CD4-positive, alpha-beta T cell treated with Interleukin-17A for 4 hours (primary cell): ENCODE measurements at places on chromosomes 5 and 9.

DNA sequence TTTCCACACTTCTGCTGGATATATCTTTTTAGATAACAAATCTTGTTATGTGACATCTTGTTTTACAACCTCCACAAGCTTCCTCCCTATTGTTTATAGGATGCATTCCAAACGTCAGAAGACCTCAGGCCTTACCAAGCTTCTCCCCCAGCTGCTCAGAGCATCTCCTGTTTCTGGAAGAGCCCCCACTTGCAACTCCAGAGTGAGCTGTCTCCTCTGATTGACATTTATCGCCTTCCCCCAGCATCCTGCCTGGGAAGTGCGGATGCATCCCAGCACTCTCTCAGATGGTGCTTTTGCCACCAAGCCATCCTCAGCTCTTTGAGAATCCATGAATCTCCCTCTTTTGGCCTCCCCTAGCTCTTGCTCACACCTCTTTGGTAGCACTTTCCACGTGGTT lies 123.5 kb downstream of the LRRC70 start:
- DNase-seq, result no peak

DNA sequence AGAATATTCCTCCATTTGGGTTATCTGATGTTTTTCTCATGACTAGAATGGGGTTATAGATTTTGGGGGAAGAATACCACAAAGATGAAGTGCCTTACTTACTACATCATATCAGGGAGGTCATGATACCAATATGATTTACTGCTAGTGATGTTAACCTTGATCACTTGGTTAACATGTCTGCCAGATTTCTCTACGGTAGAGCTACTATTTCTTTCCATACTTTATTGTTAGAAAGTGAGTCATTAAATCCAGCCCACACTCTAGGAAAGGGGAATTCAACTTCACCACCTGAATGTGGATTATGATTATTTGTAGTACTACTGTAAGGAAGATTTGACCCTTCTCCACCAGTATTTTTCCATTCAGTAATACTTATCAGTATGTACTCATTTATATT lies 64.7 kb downstream of the UBE2R2 start:
- DNase-seq, result no peak

- DNase-seq, result no peak
Observed at GRCh38 chr5:66821688-66822429, 225.7 kb downstream of the MAST4 start.

DNA sequence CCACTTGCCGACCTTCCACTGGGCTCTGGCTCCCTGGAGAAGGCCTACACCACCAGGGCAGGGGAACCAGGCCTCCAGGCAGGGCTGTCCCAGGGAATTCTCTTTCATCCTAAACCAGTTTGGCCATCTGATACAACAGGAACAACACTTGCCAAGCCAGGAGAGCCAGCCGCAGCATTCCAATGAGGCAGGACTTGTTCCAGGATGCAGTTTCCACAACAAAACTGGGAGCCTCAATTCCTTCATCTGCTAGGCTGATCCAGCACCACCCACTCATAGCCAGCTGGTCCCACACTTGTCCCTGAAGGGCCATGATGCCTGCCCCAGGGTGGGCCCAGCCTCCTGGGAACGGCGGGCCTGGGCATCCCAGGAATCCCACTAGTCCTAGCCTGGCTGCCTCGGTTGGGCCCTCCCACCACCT lies 26.0 kb downstream of the BICD2 start:
- DNase-seq, result no peak

DNA sequence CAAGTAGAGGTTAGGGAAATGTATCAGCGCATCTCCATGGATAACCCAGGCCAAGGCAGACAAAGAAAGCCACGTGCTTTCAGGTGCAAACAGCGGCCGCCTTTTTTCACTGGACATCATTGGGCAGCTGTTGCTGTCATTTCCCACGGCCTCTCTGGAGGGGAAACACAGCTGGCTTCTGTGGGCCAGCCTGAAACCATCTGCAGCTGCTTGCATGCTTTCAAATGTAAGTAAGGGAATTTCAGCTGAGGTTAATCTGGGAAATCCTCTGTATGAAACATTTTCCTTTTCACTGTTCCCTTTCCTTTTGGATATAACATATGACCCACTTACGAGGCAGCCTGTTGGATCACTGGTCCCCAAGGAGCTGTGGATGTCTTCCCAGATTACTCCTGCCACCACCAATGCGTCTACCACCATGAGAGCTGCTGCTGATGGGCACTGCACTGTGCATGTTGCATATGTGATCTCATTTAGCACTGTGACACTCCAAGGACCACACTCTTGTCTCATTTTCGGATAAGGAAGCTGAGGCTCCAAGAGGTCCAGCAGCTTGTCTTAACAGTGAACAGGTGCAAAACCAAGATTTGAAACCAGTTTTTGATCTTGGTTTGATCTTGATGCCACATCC lies 106.3 kb downstream of the C9orf152 start:
- no peak for DNase-seq

DNA sequence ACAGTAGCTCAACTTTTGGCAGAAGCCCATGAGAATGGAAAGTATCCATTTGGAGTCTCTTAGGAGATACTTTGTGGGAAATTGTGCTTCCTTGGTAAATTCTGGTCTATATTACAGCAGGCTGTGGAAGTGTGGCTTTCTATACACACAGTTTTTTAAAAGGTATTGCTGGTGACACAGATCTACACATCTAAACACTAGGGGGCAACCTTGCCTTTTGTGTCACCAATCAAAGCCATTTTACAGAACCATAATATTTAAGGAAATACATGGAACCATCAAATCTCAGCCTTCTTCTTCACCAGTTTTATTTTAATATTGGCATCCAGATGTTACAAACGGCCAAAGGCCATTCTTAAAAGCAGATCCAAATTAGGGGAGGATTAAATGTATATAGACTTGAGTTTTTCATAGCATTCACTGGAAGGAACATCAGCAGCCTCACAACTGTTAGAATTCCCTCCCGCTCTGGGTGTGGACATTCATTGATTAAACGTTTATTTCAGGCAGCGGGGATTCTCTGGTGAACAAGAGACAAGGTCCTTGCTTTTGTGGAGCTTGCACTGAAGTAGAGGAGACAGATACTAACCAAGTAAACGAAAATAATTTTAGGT lies 132.4 kb upstream of the EPB41L4A start:
- peak; percentile 49 for DNase-seq

- no peak for DNase-seq
Observed at GRCh38 chr5:146368137-146368536, 29.5 kb downstream of the POU4F3 start.

GRCh38 chr5:26625099-26625498 lies 413.3 kb downstream of the CDH9 start:
- DNase-seq, result no peak

GRCh38 chr5:122761115-122761514 lies 13.8 kb upstream of the SNX2 start:
- no peak for DNase-seq

- DNase-seq, result no peak
Observed at GRCh38 chr9:120191141-120191540, 388.8 kb downstream of the CDK5RAP2 start.

DNA sequence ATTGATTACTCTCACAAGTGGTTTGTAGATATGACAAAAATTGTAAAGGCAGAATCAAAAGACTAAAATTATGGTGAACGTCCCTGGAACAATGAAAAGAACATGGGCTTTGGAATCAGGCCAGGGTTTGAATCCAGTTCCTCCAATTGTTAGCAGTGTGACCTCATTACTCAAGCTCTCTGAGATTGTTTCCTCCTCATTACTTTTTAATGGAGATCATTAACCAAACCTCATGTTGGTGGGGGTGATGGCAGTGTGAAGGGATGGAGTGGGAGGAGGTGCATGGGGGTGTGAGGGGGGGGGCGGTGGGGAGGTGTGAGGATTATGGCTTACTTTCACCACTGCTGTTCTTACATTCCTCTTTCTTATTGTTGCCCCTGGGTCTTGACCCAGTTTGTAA lies 44.1 kb upstream of the FOXE1 start:
- DNase-seq, result no peak

DNA sequence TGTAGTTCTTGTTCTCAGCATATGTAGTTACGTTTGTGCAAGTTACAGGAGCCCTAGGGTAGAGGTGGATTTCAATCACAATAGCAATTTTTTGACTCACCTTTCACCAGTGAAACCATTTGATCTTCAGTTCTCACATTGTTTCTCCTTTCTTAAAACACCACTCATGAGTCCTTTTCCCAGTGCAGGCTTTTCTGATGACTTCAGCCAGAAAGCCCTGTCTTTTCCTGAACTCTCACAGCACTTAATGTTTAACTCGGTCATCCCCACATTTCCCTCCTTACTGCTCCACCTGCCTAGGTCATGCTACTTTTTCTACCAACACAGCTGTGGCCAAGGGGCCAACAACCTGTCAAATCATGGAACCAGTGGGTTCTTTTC lies 37.9 kb downstream of the ARHGEF28 start:
- DNase-seq, result no peak

DNA sequence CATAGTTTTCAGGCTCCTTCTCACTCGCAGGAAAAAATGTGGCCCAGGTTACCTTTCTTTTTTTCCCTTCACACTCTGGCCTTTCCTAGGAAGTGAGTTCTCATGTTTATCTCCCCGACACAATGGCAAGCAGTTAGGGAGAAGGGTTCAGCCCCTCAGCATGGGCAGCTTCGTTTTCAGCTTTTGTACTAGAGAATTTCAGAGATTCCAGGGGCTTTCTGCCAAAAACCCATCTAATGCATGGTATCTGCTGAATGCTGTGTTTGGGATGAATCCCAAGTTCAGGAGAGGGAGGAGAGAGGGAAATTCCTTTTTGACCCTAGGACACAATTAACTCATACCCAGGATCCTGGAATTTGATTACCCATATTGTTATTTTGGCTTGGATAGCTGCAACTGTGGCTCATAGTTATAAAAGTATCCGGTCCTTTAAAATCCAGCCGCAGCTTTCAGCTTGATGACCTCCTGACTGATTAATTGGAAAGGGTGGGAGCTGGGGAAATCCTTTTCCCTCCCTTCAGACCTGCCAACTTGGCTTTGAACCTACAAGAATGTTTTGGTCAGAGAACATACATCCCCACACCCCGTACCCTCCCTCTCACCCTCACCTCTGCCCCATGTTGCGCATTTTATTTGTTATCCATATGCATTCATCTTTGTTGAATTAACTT lies 78.4 kb downstream of the TMEM252 start:
- no peak for DNase-seq

- no peak for DNase-seq
Observed at GRCh38 chr9:136303825-136304416, at the start of gene CCDC187. Gene CCDC187, minus strand, starts transcription at chr9:136304094. Its CDS starts 264 bp downstream, at chr9:136303830.

DNA sequence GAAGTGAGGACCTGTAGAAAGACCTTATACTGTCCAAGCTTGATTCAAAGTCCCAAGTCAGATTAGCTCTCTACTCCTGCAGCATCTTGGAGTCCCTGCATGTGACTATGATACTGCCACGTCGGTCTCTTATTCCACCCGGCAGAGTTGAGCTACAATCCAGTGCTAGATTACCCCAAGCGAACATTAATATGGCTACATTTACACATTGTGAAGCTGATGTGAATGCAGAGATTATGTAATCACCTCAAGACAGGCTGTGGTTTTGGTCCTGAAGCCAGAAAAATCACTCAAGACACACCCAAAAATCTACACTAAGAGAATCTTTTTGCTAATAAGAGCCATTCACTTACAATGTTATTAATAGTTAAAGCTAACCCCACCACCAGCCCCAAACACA lies 116.7 kb downstream of the GNA14 start:
- DNase-seq, result no peak
